ENCODE measurements at places on chromosomes 12 and 14.

DNA sequence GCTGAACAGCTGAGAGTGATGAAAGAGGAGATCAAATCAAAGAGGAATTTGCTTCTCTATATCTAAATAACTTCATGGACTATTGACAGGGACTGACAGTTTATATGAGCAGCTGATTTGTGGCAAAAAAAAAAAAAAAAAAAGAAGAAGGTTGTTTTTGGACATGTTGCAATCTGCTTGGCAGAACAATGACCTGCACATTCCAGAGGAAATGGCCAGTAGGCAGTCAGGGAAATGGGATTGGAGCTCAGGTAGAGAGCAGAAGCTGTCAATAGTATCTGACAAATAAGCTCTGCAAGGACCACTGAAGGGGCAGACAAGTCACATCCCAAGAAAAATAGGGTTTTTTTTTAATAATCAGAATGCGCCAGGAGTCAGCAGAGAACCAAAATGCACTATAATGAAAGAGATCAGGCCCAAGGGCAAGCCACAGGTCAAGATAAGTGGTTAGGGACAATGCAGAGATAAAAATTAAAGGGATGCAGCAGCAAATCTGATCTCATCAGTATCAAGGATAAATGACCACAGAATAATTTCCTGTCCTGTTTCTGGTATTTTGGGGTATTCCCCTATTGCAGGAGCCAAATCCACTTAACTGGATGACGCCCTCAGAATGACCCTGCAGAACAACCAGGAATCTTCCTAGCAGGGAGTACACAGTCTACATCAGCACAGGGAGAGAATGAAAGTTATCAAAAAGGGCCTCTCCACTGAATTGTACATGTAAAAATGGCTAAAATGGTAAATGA lies 22.6 kb upstream of the DUSP16 start:
- DNase-seq = no peak

- no peak for DNase-seq
Measured at GRCh38 chr12:15982921-15983320, 71.8 kb downstream of the DERA start.

DNA sequence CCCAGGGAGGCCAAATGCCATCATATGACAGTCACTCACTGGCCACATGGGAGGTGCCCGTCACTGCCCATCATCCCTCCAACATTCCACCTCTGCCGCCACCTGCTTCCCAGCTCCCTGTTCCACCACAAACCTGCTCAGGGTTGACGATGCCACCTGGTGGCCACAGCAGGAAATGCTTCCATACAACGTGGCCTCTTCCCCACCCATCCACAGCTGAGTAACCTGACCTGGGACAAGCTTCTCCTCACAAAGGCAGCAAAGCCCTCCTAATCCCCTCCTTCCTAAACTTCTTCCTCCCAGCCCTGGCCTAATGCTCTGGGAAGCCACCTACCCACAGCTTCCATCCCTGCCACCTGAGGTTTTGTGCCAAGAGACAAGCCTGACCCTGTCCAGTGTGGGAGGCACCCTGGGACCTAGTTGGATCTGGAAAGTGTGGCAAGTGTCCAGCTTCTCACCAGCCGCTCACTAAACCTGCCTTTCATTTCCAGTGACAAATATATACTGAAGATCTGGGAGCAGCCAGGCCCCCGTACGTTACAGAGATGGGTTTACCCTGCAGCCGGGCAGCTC lies 4.3 kb downstream of the DEGS2 start:
- DNase-seq = no peak

- DNase-seq = no peak
Measured at GRCh38 chr14:88852632-88853031, 28.2 kb downstream of the TTC8 start.

DNA sequence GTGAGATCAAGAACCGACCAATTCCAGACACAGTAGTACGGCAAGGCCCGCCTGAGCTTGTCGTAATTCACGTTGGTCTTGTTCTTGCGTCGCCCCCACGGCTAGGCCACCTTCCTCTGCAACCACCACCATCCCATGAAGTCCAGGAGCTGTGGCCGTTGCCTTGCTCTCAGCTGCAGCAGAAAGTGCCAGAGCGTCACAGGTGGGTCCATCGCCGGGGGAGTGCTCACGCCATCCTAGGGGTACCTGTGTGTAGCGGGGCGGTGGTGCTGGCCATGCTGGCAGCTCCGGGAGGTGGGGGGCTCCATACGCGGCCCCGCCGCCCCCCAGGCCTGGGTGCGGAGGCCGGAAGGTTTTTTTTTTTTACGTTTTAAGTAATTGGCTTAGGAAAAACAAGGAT lies 23.1 kb downstream of the TMEM121 start:
- DNase-seq = no peak

DNA sequence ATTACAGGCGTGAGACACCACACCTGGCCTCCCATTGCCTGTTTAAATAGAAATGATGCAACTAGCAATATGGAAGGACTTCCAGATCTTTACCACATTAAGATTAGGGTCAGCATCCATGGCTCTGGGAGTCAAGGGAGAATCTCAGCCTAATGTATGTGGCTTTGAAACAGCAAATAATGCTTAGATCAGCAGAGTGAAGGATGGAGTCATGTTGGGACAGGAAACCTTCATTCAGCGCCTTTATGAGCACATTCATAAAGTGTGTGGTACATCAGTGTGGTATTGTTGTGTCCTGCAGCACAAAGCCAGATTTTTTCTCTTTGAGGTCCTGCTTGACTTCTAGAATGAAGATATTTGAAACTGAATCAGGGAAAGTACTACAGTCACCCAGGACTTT lies 15.3 kb upstream of the SPSB2 start:
- no peak for DNase-seq

DNA sequence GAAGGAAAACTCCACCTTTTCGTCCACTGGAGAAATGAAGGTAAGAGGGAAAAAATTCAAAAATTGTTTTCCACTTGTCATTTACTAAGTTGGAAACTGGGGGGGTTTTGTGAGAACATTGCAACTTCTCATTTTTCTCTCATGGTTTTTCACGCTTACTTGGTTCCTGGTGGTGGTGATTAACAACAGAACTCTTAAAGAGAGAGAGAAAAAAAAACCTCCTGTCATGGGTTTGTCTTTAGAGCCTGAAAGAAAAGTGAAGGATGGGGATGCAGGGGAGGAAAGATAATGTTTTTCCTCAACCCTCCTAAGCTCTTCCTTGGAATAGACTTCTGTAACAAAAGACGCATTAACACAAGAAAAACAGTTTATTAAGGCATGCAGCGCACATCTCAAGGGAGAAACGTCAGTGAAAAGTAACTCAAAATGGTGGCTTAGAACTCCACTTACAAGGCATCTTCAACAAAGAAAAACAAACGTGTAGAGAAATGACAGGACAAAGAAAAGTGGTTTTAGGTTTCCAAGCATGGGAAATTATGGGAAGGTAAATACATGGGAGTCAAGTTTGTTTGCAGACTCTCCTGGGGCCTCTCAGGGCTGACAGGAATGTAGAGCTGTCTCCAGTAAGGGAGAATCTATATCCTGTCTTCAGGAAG lies 81.9 kb upstream of the ATF7IP start:
- DNase-seq = no peak

GRCh38 chr14:73747379-73748211 lies 33.4 kb upstream of the PNMA1 start:
- DNase-seq = no peak

DNA sequence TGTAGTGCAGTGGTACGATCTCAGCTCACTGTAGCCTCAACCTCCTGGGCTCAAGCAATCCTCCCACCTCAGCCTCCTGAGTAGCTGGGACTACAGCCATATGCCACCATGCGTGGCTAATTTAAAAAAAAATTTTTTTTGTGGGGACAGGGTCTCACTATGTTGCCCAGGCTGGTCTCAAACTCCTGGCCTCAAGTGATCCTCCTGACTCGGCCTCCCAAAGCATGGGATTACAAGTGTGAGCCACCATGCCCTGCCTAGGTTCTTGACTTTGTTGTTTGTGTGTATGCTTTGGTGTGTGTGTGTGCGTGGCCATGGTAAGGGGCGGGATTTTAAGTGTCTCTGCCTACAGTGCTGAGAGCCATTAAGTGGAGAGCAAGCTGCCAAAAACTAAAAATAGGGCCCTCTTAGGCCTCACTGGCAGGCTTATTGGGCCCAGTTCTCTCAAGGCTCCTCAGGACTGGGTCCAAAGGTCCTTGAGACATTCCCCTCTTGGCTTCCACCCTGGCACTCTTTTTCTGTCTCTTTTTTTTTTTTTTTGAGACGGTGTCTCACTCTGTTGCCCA lies 5.1 kb downstream of the COX14 start:
- no peak for DNase-seq

GRCh38 chr12:109433618-109434017 lies 43.5 kb downstream of the KCTD10 start:
- no peak for DNase-seq

DNA sequence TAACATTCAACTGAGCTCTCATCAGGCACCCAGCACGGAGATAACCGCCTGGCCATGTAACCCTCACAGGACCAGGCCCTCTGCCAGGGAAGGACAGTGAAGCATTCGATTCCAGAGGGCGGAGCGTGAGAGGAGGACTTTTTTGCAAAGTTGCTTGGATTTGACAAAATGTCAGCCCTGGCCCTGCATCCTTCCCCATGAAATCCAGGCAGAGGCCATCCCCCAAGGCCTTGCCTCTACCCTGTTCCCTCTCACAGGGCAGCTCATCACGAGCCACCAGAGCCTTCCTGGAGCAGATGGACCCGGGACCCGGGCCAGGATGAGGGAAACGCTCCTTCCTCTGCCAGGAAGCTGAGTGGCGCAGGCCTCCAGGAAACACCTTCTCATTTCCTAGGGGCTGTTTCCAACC lies 17.0 kb downstream of the CAMKK2 start:
- DNase-seq = no peak

GRCh38 chr12:22059976-22060647 lies 14.1 kb downstream of the CMAS start:
- no peak for DNase-seq

GRCh38 chr12:95949477-95950206 lies 6.5 kb downstream of the AMDHD1 start:
- no peak for DNase-seq

DNA sequence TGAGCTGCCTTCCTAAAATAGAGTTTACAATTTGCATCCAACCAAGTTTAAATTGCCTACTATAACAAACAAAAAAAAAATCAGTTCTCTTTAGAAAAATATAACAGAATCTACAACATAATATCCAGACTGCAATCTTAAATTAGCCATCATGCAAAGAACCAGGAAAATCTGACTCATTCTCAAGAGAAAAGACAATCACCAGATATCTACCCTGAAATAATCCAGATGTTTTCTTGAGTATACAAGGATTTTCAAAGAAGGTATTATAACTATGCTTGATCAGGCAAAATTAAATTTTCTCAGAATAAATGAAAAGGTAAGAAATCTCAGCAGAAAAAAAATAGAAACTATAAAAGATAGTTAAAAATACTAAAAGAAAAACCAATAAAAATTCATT lies 115.6 kb downstream of the CCER1 start:
- no peak for DNase-seq

- DNase-seq = no peak
Measured at GRCh38 chr12:58313091-58313855, 371.9 kb downstream of the ATP23 start.

DNA sequence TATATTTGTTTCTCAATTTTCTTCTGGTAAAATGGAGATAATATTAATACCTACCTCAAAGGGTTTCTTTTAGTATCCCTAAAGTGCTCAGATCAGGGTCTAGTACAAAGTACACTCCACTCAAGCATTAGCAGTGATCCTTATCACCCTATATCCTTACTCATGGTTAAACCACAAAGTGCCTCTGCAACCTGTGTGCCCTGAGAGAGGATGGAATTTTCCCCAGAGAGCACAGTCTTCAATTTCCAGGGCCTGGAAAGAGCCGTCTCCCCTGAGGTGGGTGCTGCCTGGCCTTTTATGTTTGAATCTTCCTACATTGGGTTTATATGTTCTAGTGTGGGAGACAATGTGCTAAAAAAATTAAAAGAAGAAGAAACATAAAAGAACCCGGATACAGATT lies 183.1 kb upstream of the FBXO33 start:
- no peak for DNase-seq

DNA sequence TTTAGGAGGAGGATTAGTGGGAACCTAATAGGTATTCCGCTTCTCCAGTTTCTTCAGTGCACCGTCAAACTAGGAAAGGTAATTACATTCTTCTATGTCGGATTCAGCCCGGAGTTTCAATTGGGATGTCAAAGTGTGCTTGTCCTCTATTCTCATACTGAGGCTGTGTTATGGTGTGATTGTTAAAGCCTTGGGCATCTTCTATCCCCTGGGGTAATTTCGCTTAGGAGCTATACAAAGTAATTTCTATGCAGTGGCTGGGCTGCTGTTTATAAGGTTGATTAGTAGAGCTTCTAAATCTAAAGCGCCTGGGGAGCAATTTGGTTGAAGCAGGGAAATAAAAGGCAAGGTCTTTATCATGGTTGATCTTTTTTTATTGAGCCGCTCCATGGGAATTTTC lies 399.6 kb downstream of the ZFP36L1 start:
- no peak for DNase-seq

DNA sequence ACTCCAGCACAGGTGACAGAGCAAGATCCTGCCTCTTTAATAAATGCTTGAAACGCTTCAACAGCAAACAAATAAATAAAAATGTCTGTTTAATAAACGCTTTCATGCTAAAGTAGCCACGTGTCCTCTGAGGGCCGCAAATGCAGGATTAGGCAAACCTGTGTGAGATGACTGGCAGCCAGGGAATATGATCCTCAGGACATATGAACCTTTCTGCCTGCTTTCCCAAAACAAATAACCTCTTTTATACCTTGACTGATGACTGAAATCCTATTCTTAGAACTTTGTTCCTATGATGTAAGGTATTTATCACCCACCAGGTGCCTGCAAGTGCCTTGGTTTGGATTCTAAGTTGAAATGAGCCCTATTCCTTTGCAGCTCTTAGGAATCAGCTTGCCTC lies 14.5 kb upstream of the FLVCR2 start:
- DNase-seq = no peak

DNA sequence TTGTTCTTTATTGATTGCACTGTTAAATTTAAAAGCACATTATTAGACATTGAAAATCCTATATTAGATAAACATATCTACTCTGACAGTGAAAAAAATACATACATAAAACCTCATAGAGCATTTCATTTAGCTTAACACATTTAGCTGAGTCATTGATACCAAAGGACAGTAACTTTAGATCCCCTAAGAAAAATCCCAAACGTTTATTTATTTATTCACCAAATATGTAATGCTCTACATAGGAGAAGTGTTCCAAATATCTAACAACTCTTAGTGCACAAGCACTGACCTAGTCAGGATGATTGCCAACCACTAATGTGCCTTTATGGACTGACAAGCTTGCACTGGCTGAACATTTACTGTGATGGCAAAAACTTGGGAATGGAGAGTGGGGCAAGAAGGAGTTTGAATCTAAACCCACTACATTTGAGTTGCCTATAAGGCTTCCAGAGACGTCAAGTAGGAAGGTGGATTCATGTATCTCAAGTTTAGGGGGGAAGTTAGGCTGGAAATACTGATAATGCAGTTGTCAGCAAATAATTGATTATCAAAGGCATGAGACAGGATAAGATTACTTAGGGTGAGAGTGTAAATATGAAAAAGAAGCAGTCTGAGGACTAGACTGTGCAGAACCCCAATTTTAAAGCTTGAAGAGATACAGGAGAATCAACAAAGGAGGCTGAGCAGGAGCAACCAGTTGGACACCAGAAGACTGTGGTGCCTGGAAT lies 156.4 kb downstream of the PLCZ1 start:
- no peak for DNase-seq

- no peak for DNase-seq
Measured at GRCh38 chr14:76697246-76697905, 63.9 kb upstream of the VASH1 start.

GRCh38 chr12:49873361-49873934 lies 30.3 kb downstream of the FAIM2 start:
- DNase-seq = no peak

- DNase-seq = no peak
Measured at GRCh38 chr14:69685716-69686115, 74.3 kb downstream of the SUSD6 start.

Data from activated T-cell treated with anti-CD3 and anti-CD28 coated beads for 4 hours (primary cell).